GM04503 (cell line): ENCODE measurements at places on chromosomes 16 and 17.
A peak's percentile ranks its signal among the peaks of the same experiment; 100 is the strongest.

GRCh38 chr17:68178831-68179230, 69.0 kb upstream of the AMZ2 start:
- no peak for DNase-seq

- no peak for DNase-seq
Measured at GRCh38 chr16:23113185-23113584, 36.1 kb downstream of the USP31 start.

DNA sequence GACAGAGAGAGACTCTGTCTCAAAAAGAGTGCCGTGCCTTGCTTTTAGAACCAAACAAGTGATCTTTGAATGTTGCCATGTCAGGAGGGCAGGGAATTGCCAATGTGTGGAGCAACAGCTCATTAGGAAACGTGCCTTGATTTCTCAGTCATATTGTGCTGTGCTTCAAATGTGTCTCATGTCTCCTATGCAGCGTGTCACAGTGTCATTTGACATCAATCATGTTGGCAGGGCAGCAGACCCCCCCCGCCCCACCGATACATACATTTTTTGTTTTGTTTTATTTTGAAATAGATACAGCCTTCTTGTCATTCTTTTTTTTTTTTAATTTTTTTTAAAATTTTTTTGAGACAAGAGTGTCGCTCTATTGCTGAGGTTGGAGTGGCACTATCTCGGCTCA, 22.1 kb downstream of the MRC2 start:
- DNase-seq: no peak

DNA sequence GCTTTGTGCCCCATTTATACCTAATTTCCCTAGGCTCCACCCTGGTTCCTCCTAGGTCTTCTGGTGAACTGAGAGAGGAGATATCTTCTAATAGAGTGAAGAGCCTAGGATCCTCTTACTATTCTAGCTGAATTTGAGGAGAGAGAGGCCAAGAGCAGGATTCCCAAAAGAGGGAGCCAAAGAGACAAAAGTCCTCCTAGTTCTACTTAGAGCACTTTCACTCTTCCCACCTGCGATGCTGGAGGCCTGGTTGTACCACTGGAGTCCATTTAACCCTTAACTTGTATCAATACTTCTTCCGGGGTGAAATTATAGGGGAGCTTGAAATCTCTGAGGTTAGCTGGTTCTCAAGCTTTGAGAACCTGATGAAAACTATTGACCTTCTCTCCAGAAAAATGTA, 3.4 kb upstream of the SSH2 start:
- DNase-seq: no peak

DNA sequence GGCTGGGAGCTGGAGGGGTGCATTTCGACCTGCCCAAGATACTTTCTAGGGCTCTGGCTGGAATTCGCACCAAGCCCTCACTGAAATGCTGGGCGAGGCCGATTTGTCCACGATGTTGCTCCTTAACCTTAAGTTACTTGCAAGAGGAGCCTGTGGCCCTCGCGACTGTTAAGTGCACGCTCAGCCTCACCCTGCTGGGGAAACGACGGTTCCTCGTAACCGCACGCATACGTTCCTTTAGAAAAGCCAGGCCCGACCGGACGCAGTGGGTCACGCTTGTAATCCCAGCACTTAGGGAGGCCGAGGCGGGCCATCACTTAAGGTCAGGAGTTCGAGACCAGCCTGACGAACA, 607 bp upstream of the NCOR1 start:
- peak; percentile 21 for DNase-seq

GRCh38 chr16:56370185-56370874, 55.0 kb downstream of the AMFR start:
- no peak for DNase-seq
